ENCODE measurements at places on chromosomes 7 and 10.
A peak's percentile ranks its signal among the peaks of the same experiment; 100 is the strongest.

- no peak for DNase-seq
Measured at GRCh38 chr10:35006836-35007235, 83.3 kb downstream of the CUL2 start.

- no peak for DNase-seq
Measured at GRCh38 chr7:117084286-117084685, 131.0 kb downstream of the ST7 start.

GRCh38 chr10:4676566-4676965 lies 149.4 kb upstream of the AKR1E2 start:
- no peak for DNase-seq

- no peak for DNase-seq
Measured at GRCh38 chr7:47944536-47945260, 3.6 kb downstream of the PKD1L1 start.

GRCh38 chr10:873020-873419 lies 58.5 kb downstream of the LARP4B start:
- no peak for DNase-seq

DNA sequence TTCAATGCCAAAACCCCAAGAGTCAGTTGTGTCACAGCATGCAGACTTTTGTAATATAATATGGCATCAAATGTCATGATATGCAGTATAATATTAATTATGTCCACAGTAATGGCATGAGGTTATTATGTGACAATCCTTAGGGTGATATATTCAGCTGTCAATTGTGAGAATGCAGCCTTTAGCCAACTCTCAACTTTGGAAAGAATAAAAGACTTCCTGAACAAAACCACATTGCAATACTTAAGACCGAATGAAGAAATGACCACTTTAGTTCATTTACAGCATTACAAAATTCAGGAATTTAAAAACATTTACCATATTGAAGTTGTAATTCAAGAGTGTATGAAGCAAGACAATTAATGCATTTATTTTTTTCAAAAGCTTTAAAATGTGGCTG lies 45.4 kb downstream of the CPVL start:
- no peak for DNase-seq

- DNase-seq = no peak
Measured at GRCh38 chr7:100602889-100603725, 944 bp downstream of the PCOLCE start.

- no peak for DNase-seq
Measured at GRCh38 chr10:56222237-56222636, 138.8 kb downstream of the ZWINT start.

- no peak for DNase-seq
Measured at GRCh38 chr10:44619521-44619920, 234.6 kb upstream of the CXCL12 start.

GRCh38 chr10:12471135-12471534 lies 121.8 kb downstream of the CAMK1D start:
- no peak for DNase-seq

GRCh38 chr7:26664274-26664673 lies 200.1 kb downstream of the SKAP2 start:
- DNase-seq = no peak

DNA sequence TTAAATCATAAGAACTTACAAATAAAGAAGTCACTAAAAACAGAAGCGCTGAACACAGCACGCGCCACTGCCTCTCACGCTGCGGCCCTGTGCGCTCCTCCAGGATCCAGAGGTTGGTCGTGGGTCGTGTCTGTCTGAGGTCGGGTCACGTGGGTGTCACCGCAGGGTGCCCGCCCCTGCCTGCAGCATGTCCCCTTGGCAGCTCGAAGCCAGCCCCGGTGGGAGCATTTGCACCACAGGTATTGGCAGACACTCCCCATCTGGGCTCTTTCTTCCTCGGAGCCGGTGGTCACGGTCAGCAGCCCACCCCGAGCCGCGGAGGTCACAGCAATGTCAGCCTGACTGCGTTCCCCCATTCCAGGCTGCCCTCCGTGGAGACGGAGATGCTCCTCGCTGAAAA lies 88.6 kb downstream of the PDGFA start:
- DNase-seq = no peak

DNA sequence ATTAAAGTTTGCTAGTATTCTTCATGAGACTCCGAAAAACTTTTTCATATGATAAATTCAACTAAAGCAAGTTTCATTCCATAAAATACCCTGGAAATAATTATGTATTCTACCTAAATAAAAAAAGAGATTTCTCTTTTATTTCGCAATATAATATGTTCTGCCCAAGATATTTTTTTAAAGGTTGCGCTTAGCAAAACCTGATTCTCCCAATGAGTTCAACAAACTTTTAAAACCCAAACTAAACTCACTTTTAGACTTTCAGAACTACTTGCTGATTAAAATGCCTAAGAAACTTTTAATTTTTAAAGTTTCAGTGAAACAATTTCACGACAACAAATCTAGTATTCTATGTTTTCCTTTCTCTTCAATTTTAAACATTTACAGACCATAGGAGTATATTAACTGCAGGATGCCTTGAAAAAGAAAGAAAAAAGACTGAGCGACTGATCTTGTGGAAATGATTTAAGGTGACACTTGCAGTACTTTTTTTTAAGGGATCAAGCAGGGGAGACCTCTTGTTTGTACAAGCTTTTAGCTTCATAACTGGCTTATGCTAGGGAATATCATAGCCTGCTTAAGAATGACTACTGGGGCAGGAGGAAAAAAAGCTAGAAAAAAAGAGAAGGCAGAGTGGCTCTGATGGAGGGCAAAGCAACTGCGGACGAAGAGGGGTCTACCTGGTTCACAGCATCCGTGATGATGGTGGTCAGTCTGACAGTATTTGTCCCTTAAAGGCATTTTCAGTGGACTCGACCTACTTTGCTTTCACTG lies 1.5 kb downstream of the ZNF800 start:
- no peak for DNase-seq

DNA sequence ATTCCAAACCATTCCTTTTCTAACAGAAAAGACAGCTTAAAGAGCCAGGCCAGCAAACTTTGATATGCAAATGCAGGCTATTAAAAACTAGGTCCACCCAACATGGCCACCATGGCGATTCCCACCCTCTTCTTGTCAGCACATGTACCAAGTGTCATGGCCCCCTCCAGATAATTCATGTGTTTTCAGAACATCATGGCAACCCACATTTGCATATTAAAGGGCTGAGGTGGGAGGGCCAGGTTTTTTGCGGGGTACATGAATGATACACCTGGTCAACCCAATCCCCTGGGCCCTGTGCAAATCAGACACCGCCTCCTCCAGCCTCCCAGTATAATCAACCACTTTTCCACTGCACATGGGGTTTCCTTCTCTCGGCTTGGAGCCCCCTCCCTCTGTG lies 965 bp upstream of the ERVW-1 start:
- no peak for DNase-seq

GRCh38 chr7:88218836-88219605 lies 817 bp downstream of the SRI start:
- peak; percentile 18 for DNase-seq

- DNase-seq = no peak
Measured at GRCh38 chr7:4084271-4084670, 597.8 kb upstream of the FOXK1 start.
